Sciatic nerve (tissue), 2 donors: ENCODE measurements at places on chromosomes 4 and X.

- no peak for DNase-seq
Observed at GRCh38 chr4:177066746-177067145, 242.9 kb upstream of the NEIL3 start.

- no peak for DNase-seq
Observed at GRCh38 chrX:132023896-132024386, 839 bp downstream of the STK26 start.

DNA sequence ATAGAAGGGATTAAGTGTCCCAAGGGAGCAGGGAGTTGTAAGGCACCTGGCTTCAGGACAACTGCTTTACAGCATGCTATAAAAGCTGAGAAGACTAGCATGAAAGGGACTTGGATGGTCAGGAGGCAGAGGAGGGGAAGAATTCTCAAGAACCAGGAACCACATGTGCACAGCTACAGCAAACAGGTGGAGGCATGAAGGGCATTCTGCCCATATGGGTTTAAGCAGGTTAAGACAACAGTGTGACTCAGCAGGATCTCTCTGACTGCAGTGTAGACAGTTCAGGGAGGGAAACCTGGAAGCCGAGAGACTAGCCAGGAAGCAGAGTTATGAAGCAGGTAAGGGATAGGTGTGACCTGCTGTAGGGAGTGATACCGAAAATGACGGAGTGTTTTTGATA is 117.0 kb downstream of the DHRSX start:
- no peak for DNase-seq

- DNase-seq = no peak
Observed at GRCh38 chrX:36528661-36529060, 479.5 kb upstream of the FAM47C start.

DNA sequence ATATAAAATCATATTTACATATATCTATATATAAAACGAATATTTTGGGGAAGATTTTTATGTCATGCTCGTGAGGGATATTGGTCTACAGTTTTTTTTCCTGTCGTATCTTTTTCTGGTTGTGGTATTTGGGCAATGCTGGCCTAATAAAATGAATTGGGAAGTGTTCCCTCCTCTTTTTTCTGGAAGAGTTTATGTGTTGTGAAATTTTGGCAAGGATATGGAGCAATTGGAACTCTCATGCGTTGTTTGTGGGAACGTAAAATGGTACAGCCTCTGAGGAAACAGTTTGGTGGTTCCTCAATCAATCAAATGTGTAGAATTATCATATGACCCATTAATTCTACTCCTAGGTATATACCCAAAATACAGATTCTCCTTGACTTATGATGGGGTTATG is 69.8 kb downstream of the ZNF182 start:
- DNase-seq = no peak

DNA sequence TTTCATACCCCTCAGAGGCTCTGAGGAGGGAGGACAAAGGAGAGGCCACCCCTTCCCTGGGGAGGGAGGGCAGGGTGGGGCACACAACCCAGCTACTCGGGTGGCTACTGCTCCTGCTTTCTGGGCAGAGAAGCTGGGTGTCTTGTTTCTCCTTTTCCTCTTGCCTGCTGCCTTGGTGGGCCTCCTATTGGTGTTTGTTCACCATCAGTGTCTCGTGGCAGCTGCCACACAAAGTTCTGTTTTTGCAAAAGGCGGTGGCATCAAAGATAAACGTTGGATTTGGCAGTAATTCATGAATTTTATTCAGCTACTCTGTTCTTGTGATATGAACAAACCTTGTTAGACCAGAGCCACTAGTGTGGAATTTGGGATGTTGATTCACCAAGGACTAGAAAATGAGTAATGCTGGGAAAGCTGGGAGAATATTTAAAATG is 153.0 kb upstream of the SCML1 start:
- no peak for DNase-seq

GRCh38 chr4:101115887-101116286 is 231.4 kb downstream of the PPP3CA start:
- DNase-seq = no peak

DNA sequence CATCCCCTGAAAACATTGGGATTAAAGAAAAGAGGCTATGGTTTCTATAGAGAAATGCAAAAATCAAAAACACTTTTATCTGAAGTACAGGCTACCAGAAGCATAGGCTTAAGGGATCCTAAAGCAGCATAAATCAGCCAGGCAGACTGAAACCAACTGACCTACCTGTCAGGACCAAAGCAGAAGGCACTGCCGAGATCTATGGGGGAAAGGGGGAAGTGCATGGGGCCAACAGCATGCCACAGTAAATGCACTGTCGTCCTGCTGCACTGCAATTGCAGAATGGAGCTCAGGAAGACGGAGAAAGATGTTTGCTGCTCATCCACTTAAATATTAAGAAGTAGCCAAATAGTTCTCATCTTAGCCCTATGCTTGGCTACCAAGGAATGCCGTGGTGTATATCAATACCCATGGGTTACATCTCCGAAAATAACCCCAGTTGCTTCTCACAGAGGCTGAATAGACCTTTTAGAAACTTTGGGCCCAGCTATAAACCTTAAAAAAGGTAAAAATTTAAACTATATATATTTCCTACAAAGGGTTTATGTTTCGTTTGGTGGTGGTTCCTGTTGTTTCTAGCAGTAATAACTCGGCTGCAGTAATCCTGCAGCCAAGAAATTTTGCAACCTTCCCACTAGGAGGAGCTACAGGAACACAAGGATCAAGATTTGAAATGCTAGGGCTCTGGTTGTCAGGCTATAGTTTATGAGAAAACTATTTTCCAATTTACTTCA is 312.2 kb upstream of the DIAPH2 start:
- DNase-seq = no peak

DNA sequence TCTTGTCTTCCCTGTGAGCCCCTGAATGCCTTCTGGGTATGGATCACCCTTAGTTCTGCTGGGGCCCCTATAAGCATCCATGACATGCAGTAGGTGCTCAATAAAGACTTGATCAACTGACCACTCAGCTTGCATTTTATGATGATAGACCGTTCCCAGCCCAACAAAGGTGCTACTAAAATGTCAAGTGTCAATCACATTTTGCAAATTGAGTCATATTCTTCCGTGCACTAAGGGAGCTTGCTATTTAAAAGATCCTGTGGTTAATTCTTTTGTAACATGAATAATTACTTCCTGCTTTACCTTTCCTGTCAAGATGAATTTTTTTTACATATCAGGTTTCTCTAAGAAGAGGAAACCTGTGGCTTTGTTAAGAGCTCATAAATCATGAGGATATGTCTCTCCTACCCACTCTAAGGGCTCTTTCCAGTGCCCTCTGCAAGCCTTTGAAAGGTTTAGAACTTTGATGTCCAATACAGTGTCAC is 47.6 kb downstream of the SH3KBP1 start:
- no peak for DNase-seq

DNA sequence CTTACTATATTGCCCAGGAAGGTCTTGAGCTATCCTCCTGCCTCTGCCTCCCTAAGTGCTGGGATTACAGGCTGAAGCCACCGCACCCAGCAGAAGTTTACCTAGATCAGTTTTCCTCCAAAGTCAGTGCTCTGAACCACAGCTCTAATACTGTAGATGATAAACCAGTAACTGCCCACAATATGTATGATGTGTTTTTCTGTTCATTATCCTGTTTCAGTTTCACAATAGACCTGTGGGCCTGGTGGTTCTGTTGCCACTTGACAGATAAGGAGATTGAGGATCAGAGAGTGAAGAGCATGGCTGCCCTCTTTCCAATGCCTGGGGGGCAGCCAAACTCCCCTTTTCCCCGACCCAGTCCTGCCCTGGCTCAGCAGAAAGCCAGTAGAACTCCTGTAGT is 87.0 kb downstream of the EFNB1 start:
- DNase-seq = no peak

- DNase-seq = no peak
Observed at GRCh38 chr4:38365748-38366310, 298.2 kb upstream of the KLF3 start.
